ENCODE measurements at places on chromosomes 3 and 15. TPM values are rescaled to one million over a fixed set of nuclear protein-coding genes. Genes with fewer than 3 reads are reported as not detected.

DNA sequence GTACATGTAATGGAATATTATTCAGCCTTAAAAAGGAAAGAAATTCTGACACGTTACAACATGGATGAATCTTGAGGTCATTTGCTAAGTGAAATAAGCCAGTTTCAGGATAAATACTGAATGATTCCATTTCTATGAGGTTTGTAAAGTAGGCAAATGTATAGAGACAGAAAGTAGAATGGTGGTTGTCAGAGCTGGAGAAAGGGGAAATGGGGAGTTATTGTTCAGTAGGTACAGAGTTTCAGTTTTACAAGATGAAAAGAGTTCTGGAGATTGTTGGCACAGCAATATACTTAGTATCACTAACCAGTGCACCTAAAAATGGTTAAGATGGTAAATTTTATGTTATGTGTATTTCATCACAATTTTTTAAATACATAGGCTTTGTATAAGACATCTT, 60.6 kb downstream of the USP8 start:
- H3K4me1 ChIP-seq = peaks cover 29% of the 10 kb centered on the region
- H3K4me3 ChIP-seq = no peak overlapping the region
- peaks cover 53% of the 10 kb centered on the region for H3K36me3 ChIP-seq
- H3K27ac ChIP-seq = peak overlapping the region; percentile 21
- no peaks in the 10 kb centered on the region for H3K27me3 ChIP-seq
- DNase-seq = no peak

DNA sequence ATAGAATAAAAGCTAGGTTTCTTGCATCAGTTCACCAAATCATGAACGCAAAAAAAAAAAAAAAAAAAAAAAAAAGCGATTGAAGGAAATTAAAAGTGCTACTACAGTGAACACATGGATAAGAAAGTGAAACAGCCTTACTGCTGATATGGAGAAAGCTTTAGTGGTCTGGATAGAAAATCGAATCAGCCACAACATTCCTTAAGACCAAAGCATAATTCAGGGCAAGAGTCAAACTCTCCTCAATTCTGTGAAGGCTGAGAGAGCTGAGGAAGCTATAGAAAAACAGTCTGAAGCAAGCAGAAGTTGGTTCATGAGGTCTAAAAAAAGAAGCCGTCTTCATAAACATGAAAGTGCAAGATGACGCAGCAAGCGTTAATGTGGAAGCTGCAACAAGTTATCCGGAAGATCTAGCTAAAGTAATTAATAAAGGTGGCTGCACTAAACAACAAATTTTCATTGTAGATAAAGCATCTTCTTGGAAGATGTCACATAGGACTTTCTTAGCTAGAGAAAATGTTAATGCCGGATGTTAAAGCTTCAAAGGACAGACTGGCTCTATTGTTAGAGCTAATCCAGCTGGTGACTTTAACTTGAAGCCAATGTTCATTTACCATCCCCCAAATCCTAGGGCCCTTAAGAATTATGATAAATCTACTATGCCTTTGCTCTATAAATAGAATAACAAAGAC, 19.2 kb downstream of the P3H2 start:
- H3K27me3 ChIP-seq = peaks cover 24% of the 10 kb centered on the region
- H3K4me3 ChIP-seq = peak overlapping the region; percentile 48
- H3K36me3 ChIP-seq = no peaks in the 10 kb centered on the region
- DNase-seq = no peak
- no peak overlapping the region for H3K27ac ChIP-seq

GRCh38 chr3:115165266-115165665, 18.2 kb upstream of the ZBTB20 start:
- no peak for DNase-seq
- peak overlapping the region; percentile 73 for H3K27ac ChIP-seq

GRCh38 chr3:65039754-65040210, 352.0 kb upstream of the ADAMTS9 start:
- no peak overlapping the region for H3K4me3 ChIP-seq
- H3K27ac ChIP-seq = no peak overlapping the region
- no peak for DNase-seq
- no peaks in the 10 kb centered on the region for H3K27me3 ChIP-seq
- H3K4me1 ChIP-seq = no peaks in the 10 kb centered on the region

GRCh38 chr15:80530737-80531365, 126.7 kb downstream of the ARNT2 start:
- H3K4me1 ChIP-seq = no peaks in the 10 kb centered on the region
- no peaks in the 10 kb centered on the region for H3K36me3 ChIP-seq
- DNase-seq = no peak
- H3K27ac ChIP-seq = no peak overlapping the region
- peaks cover 14% of the 10 kb centered on the region for H3K27me3 ChIP-seq
- no peak overlapping the region for H3K4me3 ChIP-seq

GRCh38 chr3:107222907-107223306, 154.3 kb upstream of the CCDC54 start:
- DNase-seq = no peak
- H3K4me1 ChIP-seq = no peaks in the 10 kb centered on the region
- H3K27me3 ChIP-seq = peaks cover 9% of the 10 kb centered on the region
- H3K4me3 ChIP-seq = no peak overlapping the region
- H3K27ac ChIP-seq = no peak overlapping the region

- H3K4me1 ChIP-seq = no peaks in the 10 kb centered on the region
- H3K27ac ChIP-seq = no peak overlapping the region
- H3K27me3 ChIP-seq = no peaks in the 10 kb centered on the region
- no peak for DNase-seq
- no peak overlapping the region for H3K4me3 ChIP-seq
These were observed 91.1 kb upstream of the RNF7 start for GRCh38 chr3:141646760-141647561.

GRCh38 chr15:67062369-67062985, 2.9 kb upstream of the SMAD3 start:
- H3K27ac ChIP-seq = no peak overlapping the region
- peaks cover 15% of the 10 kb centered on the region for H3K27me3 ChIP-seq
- peaks cover 2% of the 10 kb centered on the region for H3K36me3 ChIP-seq
- H3K4me3 ChIP-seq = no peak overlapping the region
- peaks cover 17% of the 10 kb centered on the region for H3K4me1 ChIP-seq

DNA sequence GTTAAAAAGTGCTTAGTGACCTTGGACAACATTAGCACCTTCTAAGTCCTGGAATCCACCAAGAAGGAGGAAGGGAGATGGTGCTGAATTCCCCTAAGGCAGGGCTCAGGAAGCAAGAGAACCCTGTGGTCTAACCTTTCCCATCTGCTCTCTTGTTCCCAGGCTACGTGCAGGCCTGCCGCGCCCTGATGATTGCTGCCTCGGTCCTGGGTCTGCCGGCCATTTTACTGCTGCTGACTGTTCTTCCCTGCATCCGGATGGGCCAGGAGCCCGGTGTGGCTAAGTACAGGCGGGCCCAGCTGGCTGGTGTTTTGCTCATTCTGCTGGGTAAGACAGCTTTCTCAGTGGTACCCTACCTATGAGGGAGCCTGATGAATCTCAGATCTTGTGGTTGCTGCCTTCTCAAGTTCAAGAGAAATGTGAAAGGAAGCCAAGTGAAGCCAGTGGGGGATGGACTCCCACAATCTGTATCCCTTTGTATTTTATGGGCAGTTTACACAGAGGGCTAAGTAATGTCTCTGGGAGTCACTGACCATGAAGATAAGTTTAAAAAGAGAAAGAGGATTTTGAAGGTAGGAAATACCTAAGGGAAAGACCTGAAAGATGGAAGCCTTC, 4.4 kb downstream of the CLDN11 start:
- no peaks in the 10 kb centered on the region for H3K36me3 ChIP-seq
- peaks cover 28% of the 10 kb centered on the region for H3K27me3 ChIP-seq
- no peak overlapping the region for H3K27ac ChIP-seq
- H3K4me3 ChIP-seq = no peak overlapping the region

GRCh38 chr3:46705751-46706552, 4.8 kb downstream of the TMIE start:
- H3K4me1 ChIP-seq = peaks cover 2% of the 10 kb centered on the region
- no peak overlapping the region for H3K27ac ChIP-seq
- no peak for DNase-seq
- H3K4me3 ChIP-seq = no peak overlapping the region
- no peaks in the 10 kb centered on the region for H3K36me3 ChIP-seq

- no peaks in the 10 kb centered on the region for H3K36me3 ChIP-seq
- no peak overlapping the region for H3K27ac ChIP-seq
- no peak overlapping the region for H3K4me3 ChIP-seq
- H3K27me3 ChIP-seq = no peaks in the 10 kb centered on the region
- H3K4me1 ChIP-seq = no peaks in the 10 kb centered on the region
These were observed 76.6 kb downstream of the CNTN3 start for GRCh38 chr3:74537857-74538256.

DNA sequence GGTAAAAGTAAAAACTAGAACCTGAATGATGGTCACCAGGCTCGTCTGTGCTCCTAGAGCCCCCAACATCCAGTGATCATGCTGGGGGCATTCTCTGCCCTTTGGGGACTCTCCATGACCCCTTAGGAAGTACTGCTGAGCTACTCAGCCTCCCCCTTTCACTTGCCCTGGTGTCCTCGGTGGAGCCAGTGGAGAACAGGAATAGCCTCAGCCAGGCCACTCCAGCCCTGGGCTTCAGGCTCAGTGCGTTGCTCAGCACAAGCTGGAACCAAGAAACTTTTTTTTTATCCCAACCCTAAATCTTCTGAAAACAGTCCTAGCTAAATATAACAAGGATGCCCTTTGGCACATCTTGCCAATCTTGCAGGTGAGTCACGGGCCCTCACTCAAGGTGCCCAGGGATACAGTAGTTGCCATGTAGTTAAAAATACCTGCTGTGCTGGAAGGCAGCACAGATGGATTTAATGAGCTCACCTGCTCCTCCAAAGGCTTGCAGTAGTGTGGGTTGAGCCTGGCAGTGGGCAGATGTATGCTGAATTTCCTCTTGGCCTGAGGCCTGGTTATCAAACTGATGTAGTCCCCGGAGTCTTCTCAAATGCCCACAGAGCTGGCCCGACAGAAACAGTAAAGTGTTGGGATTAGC, 46.9 kb upstream of the TMEM158 start:
- no peak overlapping the region for H3K27ac ChIP-seq
- H3K4me1 ChIP-seq = peaks cover 2% of the 10 kb centered on the region
- H3K27me3 ChIP-seq = peaks cover 12% of the 10 kb centered on the region
- H3K4me3 ChIP-seq = no peak overlapping the region
- DNase-seq = no peak
- no peaks in the 10 kb centered on the region for H3K36me3 ChIP-seq

- no peaks in the 10 kb centered on the region for H3K4me1 ChIP-seq
- no peaks in the 10 kb centered on the region for H3K27me3 ChIP-seq
- no peak overlapping the region for H3K4me3 ChIP-seq
These were observed 55.6 kb downstream of the PLXNA1 start for GRCh38 chr3:127038466-127038865.

- H3K36me3 ChIP-seq = no peaks in the 10 kb centered on the region
- DNase-seq = no peak
- no peaks in the 10 kb centered on the region for H3K27me3 ChIP-seq
- no peak overlapping the region for H3K27ac ChIP-seq
- H3K4me3 ChIP-seq = no peak overlapping the region
- no peaks in the 10 kb centered on the region for H3K4me1 ChIP-seq
These were observed 34.2 kb upstream of the TSEN2 start for GRCh38 chr3:12449889-12450682.

DNA sequence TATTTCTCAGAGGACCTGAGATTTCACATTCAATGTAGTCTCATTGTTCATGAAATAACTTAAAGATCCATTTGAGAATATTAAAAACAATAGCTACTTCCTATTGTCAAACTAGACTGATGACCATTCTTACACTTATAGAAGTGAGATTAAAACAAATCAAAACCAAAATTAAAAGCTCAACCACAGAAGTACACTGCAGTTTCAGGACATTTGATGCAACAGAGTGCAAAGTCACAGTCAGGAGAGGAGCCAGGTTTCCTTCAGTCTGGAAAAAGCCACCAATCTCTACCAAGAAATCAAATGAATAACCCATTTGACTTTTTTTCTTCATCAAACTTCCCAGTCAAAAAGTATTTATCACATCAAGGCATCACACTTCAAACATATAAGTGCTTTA, 5.5 kb downstream of the CCPG1 start:
- no peaks in the 10 kb centered on the region for H3K27me3 ChIP-seq
- no peak for DNase-seq
- H3K4me3 ChIP-seq = peak overlapping the region; percentile 45
- H3K36me3 ChIP-seq = peaks cover 15% of the 10 kb centered on the region
- H3K4me1 ChIP-seq = peaks cover 46% of the 10 kb centered on the region

The EPHB1 gene
- not detected for total RNA-seq

The DYNLT2B gene
- total RNA-seq = 9.5 TPM

The KLHL40 gene
- total RNA-seq = not detected

The TMEM158 gene
- not detected for total RNA-seq

The NR1I2 gene
- 0.70 TPM for total RNA-seq

The ARGFX gene
- total RNA-seq = not detected

The SERPINI2 gene
- not detected for total RNA-seq

The PRKAR2A gene
- total RNA-seq = 32.1 TPM

The SLC12A8 gene
- total RNA-seq = 1.1 TPM

The CYP1A1 gene
- total RNA-seq = 4.3 TPM

Data from activated CD8-positive, alpha-beta T cell treated with anti-CD3 and anti-CD28 coated beads for 36 hours (primary cell).